ENCODE measurements at places on chromosomes 5 and 9.
A peak's percentile ranks its signal among the peaks of the same experiment; 100 is the strongest.

DNA sequence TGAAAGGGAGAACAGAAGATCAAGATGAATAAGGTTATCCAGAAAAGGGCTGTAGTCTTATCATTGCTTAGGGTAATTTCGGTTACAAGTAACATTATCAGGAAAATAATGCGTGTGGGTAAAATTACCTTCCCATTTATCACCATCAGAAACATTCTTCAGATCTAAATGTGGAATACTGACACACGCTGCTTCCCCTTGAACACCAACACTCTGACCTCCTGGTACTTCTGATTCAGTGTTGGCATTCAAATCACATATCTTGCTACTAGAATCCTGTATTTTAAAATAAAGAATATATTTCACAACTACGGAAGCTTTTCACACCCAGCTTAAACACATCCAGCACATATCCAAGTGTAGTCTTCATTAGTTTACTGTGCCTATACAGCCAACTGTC lies 70.2 kb downstream of the PKD2L2 start:
- no peak for DNase-seq

DNA sequence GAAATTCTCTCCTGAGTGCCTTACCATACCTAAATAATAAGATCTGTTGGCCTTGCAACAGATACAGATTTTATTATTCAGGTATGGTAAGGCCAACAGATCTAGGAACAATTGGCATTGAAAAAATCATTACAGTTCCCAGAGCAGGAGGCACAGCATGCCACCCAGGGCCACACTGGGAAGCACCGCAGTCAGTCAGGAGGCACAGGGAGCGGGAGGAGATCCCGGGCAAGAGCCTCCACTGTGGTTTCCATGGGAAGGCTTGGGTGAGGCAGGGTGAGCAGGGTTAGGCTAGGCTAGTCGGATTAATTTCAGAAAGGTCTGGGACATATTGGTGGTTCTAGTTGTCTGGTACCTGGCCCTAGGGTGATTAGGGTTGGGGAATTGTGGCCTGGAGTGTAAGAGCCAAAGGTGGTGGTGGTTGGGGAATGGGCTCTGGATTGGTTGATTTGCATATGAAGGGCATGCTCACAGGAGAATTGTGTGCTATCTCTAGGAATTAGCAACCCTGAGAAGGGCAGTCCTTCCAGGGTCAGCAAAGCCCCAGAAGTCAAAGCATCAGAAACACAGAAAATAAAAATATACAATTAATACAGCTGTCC lies 111.4 kb downstream of the PDE8B start:
- DNase-seq = no peak

DNA sequence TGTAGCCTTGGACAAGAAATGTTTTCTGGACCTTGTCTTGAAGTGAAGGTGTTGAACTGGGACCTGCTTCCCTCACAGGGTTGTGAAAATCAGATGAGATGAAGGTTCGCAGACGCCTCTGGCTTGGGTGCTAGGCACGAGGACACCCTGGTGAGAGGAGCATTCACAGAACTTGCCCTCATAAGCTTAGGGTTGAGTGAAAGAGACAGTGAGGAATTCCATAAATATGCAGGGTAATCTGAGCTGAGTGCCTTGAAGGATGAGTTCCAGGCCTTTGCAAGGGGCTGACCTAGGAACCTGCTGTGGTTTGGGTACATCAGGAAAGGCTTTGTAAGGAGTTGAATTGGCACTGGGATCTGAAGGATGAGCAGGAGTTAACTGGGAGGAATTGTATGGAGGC lies 75.7 kb upstream of the SAP30L start:
- DNase-seq = no peak

DNA sequence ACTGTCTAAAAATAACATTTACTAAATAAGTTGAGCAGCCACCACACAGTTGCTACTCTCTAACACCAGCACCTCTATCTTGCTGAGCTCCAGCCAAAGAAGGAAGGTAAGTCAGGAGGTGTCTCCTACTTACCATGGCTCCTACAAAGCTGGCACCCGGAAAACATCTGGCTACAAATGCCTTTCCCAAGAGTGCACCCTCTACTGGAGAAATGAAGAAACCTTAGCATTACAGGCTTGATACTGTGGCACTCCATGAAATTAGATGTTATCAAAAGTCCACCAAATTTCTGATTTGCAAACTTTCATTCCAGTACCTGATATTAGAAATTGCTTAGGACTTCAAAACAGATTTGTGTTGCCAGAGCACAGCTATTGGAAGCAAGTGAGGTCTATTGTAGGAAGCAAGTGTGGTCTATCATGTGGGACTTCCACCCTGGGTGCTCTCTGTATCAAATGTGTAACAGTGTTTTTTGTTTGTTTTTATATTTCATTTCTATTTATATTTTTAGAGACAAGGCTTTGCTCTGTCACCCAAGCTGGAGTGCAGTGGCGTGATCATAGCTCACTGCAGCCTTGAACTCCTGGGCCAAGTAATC lies 25.7 kb upstream of the RFK start:
- DNase-seq = no peak

DNA sequence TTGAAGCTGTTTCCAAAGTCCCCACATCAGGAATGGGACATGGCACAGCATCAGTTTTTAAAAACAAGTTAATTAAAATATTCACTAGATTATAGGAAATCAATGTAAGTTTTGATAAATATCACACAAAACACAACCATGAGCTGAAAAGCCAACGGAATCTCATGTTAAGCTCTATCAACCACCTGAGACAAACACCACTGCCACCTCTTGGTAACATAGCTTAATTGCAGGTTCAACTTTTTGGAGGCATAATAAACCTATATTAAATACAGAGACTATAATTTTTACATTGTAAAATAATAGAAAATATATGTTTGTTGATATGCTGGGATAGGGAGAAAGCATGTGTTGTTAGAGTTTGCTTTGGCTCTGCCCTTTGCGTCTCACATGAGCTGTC lies 126.1 kb downstream of the SV2C start:
- DNase-seq = no peak

DNA sequence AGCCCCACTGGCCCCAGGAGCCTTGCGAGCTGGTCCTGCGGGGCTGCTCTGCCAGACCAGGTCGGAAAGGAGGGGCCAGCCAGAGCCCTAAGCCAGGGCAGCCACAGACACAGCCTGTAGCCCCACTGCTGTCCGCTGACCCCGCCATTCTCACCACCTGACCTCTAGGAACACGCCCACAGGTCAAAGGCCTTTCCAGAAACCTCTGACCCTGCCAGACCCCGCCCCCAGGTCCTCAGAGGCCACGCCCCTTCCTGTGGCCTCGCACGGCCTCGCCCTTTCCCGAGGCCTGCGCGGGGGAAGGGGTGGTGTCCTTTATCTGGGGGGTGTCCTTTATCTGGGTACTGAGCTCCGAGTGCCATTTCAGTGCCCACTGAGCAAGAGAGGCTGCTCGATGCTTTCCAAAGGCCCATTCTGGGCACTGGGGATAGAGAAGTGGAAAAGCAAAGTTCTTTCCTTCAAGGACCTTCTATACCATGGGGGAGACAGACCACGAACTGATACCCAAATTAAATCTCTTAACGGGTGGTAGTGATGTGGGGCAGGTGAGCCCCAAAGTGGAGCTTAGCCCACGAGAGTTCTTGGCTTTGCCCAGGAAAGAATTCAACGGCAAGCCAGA lies 46.5 kb downstream of the P4HA2 start:
- no peak for DNase-seq

DNA sequence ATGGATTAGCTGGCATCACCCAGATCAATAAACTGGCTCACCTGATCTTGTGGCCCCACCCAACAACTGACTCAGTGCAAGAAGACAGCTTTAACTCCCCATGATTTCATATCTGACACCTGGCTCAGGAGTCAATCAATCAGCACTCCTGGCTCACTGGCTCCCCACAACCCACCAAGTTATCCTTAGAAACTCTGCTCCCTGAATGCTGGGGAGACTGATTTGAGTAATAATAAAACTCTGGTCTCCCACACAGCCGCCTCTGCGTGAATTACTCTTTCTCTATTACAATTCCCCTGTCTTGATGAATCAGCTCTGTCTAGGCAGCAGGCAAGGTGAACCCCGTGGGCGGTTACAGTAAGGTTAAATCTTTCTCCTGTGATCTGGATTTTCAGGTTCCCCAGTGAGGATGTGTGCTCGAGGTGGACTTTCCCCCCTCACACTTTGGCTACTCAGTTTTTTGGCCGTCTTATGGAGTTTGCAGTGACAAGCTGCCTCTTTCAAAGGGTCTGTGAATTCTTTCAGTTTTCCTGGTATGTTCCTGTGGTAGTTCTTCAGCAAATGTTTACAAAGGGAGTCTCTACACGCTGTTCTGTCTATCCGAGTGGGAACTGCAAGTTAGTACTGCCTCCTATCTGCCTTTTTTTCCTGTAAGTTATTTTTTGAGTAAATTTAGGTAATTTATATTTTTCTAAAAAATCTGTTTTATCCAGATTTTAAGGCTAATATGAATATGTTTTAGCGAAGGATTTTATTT lies 500.2 kb upstream of the NUDT12 start:
- no peak for DNase-seq

DNA sequence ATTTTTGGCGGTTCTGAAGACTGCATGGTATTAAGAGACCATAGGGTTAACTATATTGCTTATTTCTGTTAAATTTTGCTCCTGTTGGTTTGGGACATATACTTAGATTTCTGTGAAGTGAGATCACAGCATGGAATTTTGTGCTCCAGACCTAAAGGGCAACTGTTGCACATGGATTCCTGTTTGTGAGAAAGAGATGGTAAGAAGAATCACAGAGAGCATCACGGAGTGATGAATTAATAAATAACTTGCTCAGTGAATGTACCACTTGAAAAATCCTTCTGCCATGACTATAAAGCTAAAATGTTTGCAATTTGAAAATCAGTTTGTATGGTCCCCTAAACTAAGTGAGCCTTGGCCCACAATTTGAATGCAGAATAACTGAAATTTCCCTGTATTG lies 4.5 kb downstream of the PSAT1 start:
- no peak for DNase-seq

DNA sequence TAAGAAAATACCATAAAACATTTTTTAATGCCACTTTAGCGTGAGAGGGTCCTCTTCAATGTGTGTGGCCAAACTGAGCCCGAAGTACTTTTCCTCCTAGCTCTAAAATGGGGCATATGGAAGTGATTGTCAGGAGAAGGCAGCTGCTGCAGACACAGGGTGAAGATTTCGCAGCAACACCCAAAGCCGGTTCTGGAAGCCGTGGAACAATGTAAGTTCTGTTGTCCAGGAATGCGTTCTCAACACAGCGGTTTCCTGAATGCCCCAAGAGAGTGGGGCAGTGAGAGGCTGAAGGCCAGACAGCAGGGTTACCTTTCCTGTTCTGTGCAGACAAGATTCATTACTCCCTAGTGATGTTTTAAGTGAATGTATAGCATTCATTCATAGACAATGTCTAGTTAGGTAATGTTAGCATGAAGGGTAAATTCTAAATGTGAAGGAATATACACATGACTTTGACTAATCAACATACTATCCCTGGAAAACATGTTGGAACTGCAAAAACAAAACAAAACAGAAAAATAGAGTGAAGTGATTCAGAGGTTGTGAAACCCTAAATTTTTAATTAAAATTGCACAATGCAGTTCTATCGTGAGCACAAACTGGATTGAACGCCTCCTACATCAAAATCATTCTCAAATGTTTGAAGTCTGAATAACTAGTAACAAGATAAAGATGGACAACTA lies 197.0 kb upstream of the SEMA6A start:
- DNase-seq = peak; percentile 14

GRCh38 chr5:137733006-137733405 lies 2.9 kb downstream of the KLHL3 start:
- DNase-seq = no peak

- DNase-seq = peak; percentile 53
Measured at GRCh38 chr5:14399054-14399692, 182.4 kb upstream of the OTULINL start.

GRCh38 chr5:147417135-147417813 lies 92.6 kb downstream of the DPYSL3 start:
- DNase-seq = no peak

- peak; percentile 20 for DNase-seq
Measured at GRCh38 chr9:115972843-115973595, 180.6 kb upstream of the PAPPA start.

DNA sequence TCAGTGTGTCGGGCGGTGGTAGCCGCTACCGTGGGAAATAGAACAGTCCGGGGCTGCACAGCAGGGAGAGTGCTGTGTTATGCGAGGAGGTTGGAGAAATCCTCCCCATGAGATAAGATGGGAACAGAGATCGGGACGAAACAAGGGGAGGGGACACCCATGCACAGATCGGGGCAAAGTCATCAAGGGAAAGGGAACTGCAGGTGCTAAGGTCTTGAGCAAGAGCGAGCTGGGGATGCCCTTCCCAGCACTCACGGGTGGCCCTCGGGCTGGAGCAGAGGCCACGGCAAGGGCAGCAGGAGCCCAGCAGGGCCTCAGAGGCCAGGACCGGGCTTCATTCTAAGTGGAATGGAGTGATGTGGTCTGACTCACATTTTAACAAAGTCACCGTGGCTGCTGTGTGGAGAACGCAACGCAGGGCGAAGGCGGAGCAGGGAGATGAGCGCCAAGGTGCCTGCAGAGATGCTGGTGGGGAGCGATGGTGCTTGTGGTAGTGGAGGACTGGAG lies 7.7 kb downstream of the IL13 start:
- DNase-seq = no peak

DNA sequence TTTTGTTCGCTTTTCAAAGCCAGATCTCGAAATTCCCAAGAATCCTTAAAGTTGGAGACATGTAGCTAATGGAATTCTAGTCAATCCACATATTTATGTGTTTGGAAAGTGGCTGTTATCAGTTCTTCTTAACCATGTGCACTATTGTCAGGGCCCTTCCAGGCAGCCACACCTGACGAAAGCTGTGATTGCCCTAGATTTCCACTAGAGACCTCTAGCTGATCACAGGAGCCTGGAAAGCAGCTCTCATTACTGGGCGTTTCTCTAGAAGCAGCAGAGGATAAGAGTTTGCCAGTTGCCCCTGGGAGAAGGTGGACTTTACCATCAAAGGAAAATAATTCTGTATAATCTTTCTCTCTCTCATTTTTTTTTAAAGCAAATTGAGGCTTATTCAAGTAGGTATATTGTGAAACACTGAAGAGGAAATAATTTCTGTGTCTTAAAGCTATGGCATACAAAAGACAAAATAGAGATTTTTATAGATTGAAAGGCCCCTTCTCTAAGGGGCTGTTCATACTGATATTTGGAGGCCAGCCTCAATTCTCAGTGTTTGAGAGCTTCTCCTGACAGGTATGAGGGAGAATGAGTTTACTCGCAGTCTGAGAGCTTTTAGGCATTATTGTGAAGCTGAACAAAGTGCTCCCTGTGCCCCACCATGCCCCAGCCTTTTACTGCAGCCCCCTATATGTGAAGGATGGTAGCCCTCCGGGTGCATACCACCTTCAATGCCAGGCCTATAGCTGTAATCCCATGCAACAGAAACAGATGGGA lies 405.4 kb upstream of the ACTBL2 start:
- peak; percentile 41 for DNase-seq

DNA sequence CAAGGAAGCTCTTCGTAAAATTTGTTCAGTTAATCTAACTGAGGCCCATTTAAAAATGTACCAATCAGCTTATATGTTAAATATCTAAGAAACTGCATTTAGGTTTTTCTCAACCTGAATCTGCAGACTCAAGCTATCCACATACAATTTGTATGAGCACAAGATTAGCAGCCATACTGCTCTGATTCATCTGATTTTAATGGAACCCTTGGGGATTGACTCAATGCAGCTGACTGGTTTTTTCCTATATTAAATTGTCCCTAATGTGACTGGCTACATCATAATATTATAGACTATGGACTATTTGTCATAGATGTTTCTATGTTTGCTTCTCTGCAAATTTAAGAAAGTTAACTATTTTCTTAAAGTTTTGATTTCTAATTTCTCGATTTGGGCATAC lies 451.0 kb upstream of the TUSC1 start:
- DNase-seq = peak; percentile 57

GRCh38 chr5:96083361-96083881 lies 121.8 kb upstream of the ELL2 start:
- no peak for DNase-seq

GRCh38 chr5:177447611-177448243 lies 1.1 kb downstream of the PRR7 start:
- no peak for DNase-seq
